HepG2 (cell line): ENCODE measurements at places on chromosomes 7 and 10. TPM values are rescaled to one million over a fixed set of nuclear protein-coding genes. Genes with fewer than 3 reads are reported as not detected.

- no peak for DNase-seq
- no peaks in the 10 kb centered on the region for H3K36me3 ChIP-seq
- H3K27ac ChIP-seq: no peak overlapping the region
- no peaks in the 10 kb centered on the region for H3K4me1 ChIP-seq
Measured at GRCh38 chr7:53315981-53316380, 280.5 kb downstream of the POM121L12 start.

DNA sequence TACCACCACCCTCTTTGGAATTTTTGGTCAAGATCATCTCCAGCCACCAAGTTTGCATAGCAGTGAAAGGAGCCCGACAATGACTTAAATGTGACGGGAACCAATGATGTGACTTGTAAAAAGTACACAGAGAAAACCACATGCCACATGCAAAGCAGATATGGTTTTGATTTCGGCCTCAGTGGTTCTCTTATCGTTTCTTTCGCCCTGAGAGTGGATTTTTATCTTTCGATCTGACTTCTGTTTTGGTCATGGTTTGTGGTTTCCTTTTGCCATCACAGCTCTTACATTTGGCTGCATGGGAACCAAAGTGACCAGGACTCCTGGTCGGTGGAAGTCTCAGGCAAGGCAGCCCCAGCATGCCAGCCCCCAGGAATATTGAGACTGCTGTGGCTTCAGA is 31.5 kb downstream of the TCF7L2 start:
- no peaks in the 10 kb centered on the region for H3K4me1 ChIP-seq
- H3K4me3 ChIP-seq: no peak overlapping the region
- peaks cover 25% of the 10 kb centered on the region for H3K36me3 ChIP-seq
- no peaks in the 10 kb centered on the region for H3K27me3 ChIP-seq
- H3K27ac ChIP-seq: no peak overlapping the region
- no peak for DNase-seq

- H3K4me3 ChIP-seq: no peak overlapping the region
- DNase-seq: no peak
- H3K27ac ChIP-seq: no peak overlapping the region
Measured at GRCh38 chr10:95196046-95196445, 2.0 kb downstream of the ACSM6 start.

DNA sequence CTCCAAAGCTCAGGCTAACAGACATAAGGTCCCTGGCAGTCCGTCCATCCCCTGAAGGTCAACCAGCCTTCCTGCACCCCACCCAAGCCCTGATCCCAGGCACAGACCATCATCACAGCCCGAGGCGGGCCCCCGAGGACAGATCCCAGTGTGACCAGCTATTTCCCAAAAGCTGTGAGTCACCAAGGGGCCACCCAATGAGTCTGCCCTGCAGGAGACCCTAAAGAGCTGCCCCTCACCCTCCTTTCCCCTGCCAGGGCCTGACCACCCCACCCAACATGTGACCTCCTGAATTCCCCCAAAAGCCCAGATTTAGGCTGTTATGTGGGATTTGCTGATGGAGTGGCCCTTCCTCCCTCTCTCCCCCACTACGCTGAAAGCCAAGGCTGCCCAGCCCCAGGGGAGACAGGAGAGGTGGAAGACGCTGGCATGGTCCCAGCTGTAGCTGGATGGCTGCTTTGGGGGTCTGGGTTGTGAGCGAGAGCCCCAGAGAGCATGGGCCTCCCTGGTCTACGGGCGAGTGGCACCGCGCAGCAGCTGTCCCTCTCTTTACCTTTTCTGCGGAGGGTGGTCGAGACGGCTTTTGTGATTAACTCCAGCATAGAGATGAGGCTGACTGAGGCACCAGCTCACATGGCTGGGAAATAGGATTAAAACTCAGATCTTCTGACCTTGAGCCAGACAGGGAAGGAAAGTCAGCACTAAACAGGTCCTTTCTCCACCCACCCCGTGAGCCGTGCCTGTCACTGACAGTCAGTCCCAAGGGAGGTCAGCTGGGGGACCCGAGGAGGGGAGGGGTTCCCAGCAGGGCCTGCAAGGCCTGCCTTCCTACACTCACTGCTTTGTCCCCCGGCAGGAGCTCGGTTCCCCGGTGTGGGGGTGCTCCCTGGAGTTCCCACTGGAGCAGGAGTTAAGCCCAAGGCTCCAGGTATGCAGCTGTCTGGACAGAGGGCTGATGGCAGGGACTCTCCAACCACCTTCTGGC is 16.7 kb downstream of the ELN start:
- H3K27me3 ChIP-seq: peaks cover 3% of the 10 kb centered on the region; the same call in 1 of the 2 replicates
- no peaks in the 10 kb centered on the region for H3K36me3 ChIP-seq
- DNase-seq: no peak
- no peak overlapping the region for H3K27ac ChIP-seq
- H3K4me1 ChIP-seq: no peaks in the 10 kb centered on the region

DNA sequence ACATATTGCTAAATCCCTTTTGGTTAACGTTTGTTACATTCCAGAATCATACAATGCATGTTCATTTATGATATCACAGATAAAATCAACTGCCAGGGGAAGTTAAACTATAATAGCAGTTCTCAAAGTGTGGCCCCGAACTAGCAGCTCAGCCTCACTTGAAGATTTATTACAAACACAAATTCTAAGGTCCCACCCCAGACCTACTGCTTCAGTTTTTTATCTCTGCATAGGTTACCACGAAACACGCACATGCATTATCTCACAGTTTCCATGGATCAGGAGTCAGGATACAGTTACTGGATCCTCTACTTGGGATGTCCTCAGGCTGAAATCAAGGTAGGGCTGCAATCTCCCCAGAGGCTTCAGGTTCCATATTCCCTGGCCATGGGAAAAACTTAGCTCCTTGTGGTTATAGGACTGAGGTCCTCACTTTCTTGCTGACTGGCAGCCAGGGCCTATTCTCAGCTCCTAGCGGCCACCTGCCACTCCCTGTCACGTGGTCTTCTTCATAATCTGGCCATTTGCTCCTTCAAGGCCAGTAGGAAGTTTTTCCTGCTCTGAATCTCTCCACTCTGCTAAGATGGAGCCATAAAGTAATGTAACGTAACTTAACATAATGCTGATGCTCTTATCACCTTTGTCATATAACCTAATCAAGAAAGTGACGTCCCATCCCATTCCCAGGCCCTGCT is 50.5 kb upstream of the YAE1 start:
- H3K4me1 ChIP-seq: peaks cover 10% of the 10 kb centered on the region
- no peak overlapping the region for H3K27ac ChIP-seq
- no peak overlapping the region for H3K4me3 ChIP-seq
- no peak for DNase-seq
- H3K36me3 ChIP-seq: no peaks in the 10 kb centered on the region

DNA sequence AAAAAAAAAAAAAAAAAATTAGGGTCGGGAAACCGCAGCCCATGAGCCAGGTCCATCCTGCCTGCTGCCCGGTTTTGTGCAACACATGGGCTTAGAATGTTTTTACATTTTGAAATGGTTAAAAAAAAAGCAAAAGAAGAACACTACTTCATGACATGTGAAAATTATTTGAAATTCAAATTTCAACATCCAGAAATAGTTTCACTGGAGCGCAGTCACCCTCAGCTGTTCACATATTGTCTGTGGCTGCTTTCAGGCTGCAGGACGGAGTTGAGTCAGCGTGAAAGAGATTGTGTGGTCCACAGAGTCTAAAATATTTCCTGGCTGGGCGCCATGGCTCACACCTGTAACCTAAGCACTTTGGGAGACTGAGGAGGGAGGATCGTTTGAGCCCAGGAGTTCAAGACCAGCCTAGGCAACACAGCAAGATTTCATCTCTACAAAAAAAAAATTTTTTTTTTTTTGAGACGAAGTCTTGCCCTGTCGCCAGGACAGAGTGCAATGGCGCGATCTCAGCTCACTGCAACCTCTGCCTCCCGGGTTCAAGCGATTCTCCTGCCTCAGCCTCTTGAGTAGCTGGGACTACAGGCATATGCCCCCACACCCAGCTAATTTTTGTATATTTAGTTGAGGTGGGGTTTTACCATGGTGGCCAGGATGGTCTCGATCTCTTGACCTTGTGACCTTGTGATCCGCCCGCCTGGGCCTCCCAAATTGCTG is 63.9 kb upstream of the ECHDC3 start:
- H3K4me1 ChIP-seq: peaks cover 42% of the 10 kb centered on the region
- H3K36me3 ChIP-seq: no peaks in the 10 kb centered on the region
- no peaks in the 10 kb centered on the region; the same call in 1 of the 2 replicates for H3K27me3 ChIP-seq

GRCh38 chr10:97138174-97138573 is 47.6 kb downstream of the SLIT1 start:
- H3K27me3 ChIP-seq: no peaks in the 10 kb centered on the region
- peaks cover 85% of the 10 kb centered on the region for H3K4me1 ChIP-seq
- H3K4me3 ChIP-seq: no peak overlapping the region
- H3K27ac ChIP-seq: no peak overlapping the region
- DNase-seq: peak; percentile 50

DNA sequence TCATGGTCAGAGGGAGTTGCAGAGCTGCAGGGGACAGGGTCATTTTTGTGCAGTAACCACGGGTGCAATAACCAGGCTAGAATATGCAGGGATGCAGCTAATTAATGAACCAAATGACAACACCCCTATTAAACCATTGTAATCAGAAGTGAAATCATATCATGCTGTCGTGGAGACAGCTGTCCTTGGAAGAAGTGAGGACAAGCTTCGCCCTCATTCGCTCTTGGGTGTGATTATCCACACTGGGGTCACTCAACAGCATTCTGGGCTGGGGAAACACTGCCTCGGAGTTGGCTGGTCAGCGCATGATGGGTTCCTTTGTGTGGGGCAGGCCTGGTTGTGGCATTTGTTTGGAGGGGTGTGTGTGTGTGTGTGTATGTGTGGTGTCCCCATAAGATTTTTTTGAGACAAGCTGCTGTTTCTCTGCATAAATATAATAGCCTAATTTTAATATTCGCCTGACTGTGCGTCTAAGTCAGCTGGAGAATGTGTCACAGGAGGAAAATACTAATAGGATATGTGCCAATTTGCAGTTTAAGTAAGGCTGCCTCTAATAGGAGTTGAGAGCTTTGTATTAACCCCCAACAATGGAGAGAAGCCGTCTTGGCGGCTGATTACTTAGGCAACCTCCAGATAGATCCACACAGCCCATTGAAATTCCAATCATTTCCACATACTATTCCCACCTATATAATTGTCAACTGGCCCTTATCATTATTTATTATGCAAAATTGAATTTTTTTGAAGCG is 149.4 kb downstream of the DNAJB6 start:
- H3K4me1 ChIP-seq: no peaks in the 10 kb centered on the region
- no peak for DNase-seq
- H3K36me3 ChIP-seq: no peaks in the 10 kb centered on the region

DNA sequence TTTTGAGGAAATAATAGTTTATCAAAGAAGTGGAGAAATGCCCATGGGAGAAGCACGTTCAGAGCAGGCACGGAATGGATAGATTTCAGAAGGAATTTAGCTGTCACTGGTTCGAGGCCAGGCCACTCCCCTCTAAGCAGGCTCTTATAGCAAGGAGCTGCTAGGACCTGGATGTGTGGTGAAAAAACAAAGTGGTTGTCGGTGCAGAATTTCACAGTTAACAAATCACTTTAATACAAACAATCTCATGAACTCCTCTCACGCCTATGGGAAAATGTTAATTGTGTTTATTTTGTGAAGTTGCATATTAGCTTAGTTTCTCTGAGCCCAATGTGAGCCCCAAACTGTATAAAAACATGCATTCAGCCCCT is 176.3 kb downstream of the PKD1L1 start:
- H3K36me3 ChIP-seq: no peaks in the 10 kb centered on the region
- no peak for DNase-seq
- peaks cover 60% of the 10 kb centered on the region for H3K4me1 ChIP-seq
- no peaks in the 10 kb centered on the region for H3K27me3 ChIP-seq
- H3K4me3 ChIP-seq: no peak overlapping the region

DNA sequence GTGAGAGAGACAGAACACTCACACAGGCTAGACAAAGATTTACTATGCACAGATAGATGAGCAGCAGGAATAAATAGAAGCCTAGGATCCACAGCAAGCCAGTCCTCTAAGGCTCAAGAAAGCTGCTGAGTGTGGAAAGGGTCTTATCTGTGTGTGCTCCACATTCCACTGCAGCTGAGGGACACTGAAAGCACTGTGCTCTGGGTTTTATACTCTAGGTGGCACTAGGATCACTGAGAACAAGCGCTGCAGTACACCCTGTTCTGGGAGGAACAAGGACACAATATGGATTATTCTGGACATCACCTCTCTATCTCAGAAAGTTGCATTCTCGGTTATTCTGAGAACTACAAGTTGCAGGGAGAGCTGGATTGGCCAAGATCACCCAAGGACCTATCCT is 4.9 kb upstream of the KLHL7 start:
- DNase-seq: peak; percentile 28
- H3K27me3 ChIP-seq: no peaks in the 10 kb centered on the region
- H3K4me1 ChIP-seq: no peaks in the 10 kb centered on the region
- no peak overlapping the region for H3K27ac ChIP-seq
- no peak overlapping the region for H3K4me3 ChIP-seq

GRCh38 chr10:20620981-20621380 is 276.1 kb downstream of the NEBL start:
- DNase-seq: no peak
- no peaks in the 10 kb centered on the region for H3K27me3 ChIP-seq
- H3K27ac ChIP-seq: no peak overlapping the region
- no peak overlapping the region for H3K4me3 ChIP-seq
- no peaks in the 10 kb centered on the region for H3K4me1 ChIP-seq

DNA sequence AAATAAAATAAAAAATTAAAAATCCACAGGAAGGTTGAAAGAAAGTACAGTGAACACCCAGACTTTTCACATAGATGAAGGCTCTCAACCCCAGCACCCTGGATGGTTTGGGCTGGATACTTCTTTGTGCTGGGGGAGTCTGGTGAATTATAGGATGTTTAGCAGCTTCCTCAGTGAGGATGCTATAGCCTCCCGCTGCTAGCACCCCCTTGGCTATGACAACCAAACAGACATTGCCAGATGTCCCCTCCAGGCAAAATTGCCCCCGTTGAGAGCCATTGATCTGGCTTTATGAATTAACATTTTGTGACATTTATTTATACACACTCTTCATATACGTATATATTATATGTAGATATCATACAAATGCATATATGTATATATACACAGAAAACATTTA is 21.6 kb downstream of the SMKR1 start:
- no peak overlapping the region for H3K4me3 ChIP-seq
- no peak overlapping the region for H3K27ac ChIP-seq
- no peaks in the 10 kb centered on the region for H3K36me3 ChIP-seq
- no peak for DNase-seq

- peaks cover 3% of the 10 kb centered on the region for H3K36me3 ChIP-seq
- no peak overlapping the region for H3K27ac ChIP-seq
- H3K4me1 ChIP-seq: peaks cover 38% of the 10 kb centered on the region
- DNase-seq: no peak
- H3K27me3 ChIP-seq: no peaks in the 10 kb centered on the region
Measured at GRCh38 chr7:139567647-139568345, 44.3 kb downstream of the CLEC2L start.

DNA sequence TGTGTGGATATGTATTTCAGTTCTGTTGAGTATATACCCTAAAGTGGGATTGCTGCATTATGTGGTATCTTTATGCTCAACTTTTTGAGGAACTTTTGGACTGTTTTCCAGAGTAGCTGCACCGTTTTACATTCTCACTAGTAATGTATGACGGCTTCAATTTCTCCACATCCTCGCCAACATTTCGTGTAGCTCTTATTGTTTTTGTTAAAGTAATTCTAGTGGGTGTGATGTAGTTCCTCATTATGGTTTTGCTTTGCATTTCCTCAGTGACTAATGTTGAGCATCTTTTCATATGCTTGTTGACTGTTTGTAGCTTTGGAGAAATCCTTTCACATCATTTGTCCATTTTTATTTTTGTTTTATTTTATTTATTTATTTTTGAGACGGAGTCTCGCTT is 4.5 kb downstream of the STMP1 start:
- no peaks in the 10 kb centered on the region for H3K36me3 ChIP-seq
- no peaks in the 10 kb centered on the region for H3K27me3 ChIP-seq
- no peak for DNase-seq
- no peak overlapping the region for H3K27ac ChIP-seq
- peaks cover 34% of the 10 kb centered on the region for H3K4me1 ChIP-seq

ORC5 gene
- 18.6 and 18.8 TPM in 2 replicates for total RNA-seq

CYP17A1 gene
- 0.13 and 0.14 TPM in 2 replicates for total RNA-seq

EGR2 gene
- total RNA-seq: 0.11 TPM in 1 of 2 replicates, not detected in the other

ZNF277 gene
- 30.1 and 44.8 TPM in 2 replicates for total RNA-seq
